ENCODE measurements at places on chromosomes 4 and X.

GRCh38 chrX:126967225-126967624 is 147.7 kb downstream of the PRR32 start:
- DNase-seq: no peak

DNA sequence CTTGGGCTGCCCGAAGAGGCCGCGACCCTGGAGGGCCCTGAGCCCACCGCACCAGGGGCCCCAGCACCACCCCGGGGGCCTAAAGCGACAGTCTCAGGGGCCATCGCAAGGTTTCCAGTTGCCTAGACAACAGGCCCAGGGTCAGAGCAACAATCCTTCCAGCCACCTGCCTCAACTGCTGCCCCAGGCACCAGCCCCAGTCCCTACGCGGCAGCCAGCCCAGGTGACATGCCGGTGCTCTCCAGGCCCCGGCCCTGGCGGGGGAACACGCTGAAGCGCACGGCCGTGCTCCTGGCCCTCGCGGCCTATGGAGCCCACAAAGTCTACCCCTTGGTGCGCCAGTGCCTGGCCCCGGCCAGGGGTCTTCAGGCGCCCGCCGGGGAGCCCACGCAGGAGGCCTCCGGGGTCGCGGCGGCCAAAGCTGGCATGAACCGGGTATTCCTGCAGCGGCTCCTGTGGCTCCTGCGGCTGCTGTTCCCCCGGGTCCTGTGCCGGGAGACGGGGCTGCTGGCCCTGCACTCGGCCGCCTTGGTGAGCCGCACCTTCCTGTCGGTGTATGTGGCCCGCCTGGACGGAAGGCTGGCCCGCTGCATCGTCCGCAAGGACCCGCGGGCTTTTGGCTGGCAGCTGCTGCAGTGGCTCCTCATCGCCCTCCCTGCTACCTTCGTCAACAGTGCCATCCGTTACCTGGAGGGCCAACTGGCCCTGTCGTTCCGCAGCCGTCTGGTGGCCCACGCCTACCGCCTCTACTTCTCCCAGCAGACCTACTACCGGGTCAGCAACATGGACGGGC is 579 bp downstream of the ABCD1 start:
- no peak for DNase-seq

DNA sequence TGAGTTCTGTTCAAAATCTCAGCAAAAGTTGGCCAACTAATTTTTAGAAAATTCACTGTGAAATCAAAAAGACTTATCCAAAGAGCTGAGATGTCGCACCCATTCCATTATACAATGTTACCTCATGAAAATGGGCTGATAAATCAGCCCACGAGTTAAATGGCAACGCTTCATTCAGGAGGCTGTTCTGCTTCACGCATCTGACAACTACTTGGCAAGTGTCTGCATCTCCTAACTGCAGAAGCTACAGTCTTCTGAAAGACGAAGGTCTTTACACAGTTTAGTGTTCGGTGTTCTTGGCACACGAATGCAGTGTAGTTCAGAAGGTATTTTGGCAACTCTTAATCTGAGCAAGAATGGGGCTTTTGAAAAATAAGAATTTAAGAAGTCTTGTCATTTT is 166.6 kb upstream of the DKK2 start:
- no peak for DNase-seq

DNA sequence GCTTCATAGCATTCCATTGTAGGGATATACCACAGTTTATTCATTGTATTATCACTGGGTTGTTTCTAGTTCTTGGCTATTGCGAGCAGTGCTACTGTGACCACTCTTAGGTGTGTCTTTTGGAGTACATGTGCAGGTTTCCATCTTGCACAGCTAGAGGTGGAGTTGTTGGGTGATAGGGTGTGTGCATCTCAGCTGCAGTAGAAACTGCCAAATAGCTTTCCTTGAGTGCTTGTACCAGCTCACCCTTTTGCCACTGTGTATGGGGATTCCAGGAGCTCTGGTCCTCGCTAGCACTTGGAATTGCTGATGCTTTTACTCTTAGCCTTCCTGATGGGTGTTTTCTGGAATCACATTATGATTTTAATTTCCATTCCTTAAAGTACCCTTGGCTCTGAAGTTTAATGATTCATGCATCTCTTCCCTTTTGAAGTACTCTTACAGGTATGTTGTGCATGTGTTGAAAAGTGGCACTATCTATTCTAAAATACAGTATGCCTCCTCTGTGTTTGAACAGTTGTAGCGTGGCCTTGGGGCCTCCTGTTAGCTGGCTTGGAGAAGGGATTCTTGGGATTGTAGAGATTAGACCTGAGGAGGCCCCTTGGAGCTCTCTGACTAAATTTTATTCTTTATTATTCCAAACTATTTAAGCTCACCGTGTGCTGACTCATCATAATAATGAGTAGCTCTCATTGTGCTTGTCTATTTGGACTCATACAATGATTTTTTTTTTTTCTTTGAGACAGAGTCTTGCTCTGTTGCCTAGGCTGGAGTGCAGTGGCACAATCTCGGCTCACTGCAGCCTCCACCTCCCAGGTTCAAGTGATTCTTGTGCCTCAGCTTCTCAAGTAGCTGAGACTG is 38.4 kb downstream of the HTT start:
- DNase-seq: no peak

DNA sequence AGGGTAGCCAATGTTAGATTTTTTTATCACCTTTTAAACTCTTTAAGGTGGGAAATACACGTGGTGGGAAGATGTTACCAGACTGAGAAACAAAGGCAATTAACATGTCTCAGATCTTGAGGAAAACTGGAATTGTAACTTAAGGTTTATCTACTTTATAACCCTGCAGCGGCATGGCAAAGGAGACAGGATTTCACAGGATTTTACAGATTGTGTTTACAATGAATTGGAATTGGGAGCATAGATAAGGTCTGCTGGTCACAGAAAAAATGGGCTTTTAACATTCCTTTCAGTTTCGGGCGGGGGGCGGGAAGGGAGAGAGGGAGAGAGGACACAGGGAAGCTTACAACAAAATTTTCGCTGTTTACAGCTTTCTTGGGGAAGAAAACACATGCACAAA is 467.5 kb upstream of the CT83 start:
- DNase-seq: no peak
